ENCODE measurements at places on chromosomes 16 and 17.
A peak's percentile ranks its signal among the peaks of the same experiment; 100 is the strongest.

DNA sequence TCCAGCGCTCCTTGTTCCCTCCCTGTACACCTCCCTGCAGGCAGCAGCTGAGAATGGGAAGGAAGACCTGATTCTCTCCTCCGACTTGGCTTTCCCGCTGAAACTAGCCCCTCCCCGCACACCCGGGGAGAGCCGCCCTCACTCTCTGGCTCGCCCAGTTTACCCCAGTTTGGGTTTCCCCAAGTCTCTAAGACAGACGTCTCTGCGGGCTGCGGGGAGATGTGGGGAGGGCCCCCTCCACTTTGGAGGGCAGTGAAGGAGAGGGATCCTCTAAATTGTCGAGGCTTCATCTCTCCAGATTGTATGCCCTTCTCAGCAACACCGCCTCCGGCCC is 797 bp downstream of the GRB7 start:
- DNase-seq = no peak

- peak; percentile 35 for DNase-seq
Observed at GRCh38 chr16:25838724-25839186, 147.0 kb downstream of the HS3ST4 start.

GRCh38 chr16:2511128-2511800 is 2.5 kb upstream of the ATP6V0C start:
- peak; percentile 70 for DNase-seq

GRCh38 chr17:2563061-2563460 is 30.4 kb upstream of the PAFAH1B1 start:
- no peak for DNase-seq

- no peak for DNase-seq
Observed at GRCh38 chr17:68349157-68349556, 57.9 kb downstream of the ARSG start.

DNA sequence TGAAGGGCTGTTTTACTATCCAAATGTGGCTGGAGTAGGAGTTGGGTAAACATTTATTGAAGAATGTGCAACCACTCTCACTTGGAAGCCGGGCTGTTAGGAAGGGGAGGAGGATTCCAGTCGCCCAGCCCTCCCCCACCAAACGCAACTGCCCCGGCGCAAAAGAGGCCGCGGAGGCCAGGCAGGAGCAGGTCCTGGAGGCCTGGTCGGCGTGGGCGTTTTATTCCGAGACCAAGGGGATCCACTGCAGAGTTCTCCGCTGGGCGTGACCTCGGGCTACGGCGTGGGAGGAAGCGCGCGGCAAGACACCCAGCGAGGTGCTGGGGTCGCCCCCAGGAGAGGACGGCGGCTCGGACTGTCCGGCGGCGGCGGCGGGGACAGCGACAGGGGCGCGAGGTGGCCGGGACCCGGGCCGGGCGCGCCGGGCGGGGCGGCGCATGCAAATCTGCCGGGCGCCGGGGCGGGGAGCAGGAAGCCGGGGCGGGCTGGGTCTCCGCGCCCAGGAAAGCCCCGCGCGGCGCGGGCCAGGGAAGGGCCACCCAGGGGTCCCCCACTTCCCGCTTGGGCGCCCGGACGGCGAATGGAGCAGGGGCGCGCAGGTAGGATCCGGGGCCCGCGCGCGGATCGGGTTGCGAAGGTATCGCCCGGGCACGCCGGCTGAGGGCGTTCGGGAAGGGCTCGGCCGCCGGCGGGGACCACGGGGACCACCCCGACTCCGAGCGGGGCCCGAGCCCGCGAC is at the start of gene IL4R:
Gene IL4R, plus strand, starts transcription at position 553 of the 739 bp plus-strand sequence. CDS start 26,230 bp downstream, outside the sequence.
- DNase-seq = no peak

DNA sequence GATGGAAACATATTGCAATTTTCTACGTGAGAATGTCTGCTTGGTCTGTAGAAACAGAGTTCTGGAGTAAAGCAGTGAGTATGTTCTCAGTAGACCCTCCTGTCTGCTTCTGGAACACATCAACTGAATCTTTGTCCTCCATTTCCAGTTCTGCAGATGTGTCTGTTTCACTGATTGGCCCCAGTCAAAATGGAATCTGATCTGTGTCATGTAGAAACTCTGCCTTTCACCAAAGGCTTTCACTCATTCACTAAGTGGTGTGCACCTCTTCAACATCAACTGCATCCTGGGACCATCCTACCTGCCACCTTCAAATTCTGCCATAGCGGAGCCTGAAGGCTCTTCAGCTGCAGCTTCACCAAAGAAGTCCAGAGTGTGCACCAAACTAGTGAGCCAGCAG is 2.8 kb upstream of the ZNF267 start:
- no peak for DNase-seq

DNA sequence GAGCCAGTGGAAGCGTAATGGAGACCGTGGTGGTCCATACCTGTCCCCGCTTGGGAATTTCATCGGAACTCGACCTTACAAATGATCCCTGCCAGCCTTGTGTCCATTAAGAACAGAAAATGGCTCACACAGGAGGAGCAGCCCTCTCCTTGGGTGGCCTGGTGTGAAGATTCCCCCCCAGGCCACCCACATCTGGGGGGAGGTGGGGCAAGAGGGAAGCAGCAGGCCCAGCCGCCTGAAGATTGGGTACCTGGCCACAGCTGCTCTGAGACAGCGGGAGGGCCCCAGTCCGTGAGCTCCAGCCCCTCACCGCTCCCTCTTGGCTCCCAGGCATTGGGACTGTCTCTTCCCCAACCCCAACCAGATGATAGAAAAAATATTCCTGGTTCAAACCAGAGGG is 277.8 kb upstream of the FOXF1 start:
- no peak for DNase-seq

- DNase-seq = no peak
Observed at GRCh38 chr16:15513156-15513555, 78.8 kb downstream of the BMERB1 start.

- DNase-seq = no peak
Observed at GRCh38 chr16:1258906-1259759, 3.3 kb downstream of the TPSD1 start.

DNA sequence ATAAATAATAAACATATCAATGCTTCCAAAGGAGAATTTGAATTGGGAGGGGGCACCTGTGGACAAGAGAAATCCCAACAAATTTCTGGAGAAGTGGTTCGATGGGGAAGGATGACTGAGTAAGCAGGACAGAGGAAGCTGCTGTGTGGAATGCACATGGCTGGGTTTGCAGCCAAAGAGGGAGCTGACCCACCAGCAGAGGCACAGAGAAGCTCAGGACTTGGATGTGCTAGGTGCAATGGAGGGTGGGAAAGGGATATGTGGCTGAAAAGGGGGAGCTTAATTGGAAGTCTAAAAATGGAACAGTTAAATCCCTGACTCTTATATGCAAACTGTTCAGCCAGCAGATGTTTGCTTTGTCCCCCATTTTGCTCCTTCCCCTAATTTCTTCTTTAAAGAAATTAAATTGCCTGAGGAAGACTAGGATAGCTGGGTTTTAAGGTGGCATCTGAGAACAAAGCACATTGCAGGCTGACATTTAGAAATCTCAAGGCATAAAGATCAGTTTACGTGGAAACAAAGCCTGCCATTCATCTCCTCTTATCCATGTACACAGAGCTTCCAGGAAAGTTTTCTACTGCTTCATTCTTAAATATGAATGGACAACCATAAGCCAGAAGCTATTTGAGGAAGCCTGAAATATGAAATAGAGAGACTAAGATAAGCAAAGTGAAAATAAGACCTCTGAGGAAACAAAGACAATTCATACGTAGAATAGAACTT is 23.0 kb upstream of the TNS4 start:
- DNase-seq = no peak

GRCh38 chr16:89986600-89986999 is 32.7 kb downstream of the DBNDD1 start:
- DNase-seq = no peak

DNA sequence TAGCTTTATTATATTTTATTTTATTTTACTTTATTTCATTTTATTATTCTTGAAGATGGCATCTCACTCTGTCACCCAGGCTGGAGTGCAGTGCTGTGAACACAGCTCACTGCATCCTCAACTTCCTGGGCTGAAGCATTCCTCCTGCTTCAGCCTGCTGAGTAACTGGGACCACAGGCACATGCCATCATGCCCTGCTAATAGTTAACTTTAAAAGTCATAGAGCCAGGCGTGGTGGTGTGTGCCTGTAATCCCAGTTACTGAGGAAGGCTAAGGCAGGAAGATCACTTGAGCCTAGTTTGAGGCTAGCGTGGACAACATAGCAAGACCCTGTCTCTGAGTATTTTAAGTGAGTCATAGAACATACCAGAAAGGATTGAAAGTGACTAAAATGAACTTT is 38.7 kb downstream of the ESRP2 start:
- DNase-seq = no peak

- DNase-seq = no peak
Observed at GRCh38 chr17:56902348-56902747, 11.5 kb downstream of the TRIM25 start.

DNA sequence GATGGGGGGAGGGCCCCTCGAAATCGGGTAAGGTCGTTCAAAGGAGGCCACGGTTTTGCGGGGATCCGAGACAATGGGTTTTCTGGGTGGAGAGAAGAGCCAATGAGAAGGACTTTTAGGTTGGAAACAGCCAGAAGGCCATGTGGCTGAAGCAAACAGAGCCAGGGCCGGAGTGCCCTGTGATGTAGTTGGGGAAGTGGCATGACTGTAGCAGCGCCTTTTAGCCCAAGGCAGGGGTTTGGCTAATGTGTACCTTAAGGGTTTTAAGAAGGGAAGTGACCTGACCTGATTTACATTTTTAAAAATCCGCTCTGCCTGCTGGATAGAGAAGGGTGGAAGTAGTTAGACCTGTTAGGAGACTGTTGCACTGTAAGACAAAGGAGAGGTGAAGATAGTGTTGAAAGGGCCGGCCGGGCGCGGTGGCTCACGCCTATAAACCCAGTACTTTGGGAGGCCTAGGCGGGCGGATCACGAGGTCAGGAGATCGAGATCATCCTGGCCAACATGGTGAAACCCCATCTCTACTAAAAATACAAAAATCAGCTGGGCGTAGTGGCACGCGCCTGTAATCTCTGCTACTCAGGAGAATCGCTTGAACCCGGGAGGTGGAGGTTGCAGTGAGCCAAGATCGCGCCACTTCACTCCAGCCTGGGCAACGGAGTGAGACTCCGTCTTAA is 1.0 kb downstream of the LYRM1 start:
- peak; percentile 53 for DNase-seq

DNA sequence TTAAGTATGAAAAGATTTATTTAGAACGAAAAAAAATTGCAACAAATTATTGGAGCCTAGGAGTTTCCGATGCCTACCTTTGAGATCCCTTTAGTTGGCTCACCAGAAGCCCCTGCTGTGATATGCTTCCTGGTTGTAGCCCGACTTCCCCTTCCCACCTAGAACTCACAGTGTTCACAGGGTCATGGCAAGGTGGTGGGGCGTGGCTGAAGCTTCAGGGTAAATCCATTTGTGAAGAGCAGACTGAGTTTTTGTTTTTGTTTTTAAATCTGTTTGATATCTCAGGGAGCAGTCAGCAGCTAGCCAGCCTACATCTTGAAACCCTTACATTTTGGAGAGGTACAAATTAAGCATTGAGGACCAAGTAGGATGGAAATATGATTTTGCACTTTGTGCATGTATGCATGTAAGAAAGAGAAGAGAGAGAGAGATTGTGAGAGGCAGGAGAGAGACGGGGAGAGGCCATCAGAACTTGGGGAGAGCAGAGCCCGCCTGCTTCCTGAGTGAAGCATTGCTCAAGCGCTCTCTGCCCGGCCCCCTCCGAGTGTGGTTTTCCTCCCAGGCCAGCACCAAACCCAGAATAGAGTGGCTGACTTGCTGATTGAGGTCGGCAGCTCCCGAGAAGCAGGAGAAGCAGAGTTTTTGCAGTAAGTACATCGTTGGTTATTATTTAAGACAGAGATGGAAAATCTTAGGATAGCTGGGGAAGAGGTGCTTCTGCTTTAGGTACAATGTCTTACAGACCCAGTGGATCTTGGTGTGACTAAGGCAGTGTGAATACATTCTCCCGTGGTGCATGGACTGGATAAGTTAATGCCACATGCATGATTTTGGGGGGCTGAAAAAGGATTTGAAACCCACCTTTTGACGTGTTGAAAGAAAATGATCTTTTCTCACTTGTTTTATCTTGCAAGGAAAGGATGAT is 64.2 kb downstream of the SPECC1 start:
- peak; percentile 62 for DNase-seq

DNA sequence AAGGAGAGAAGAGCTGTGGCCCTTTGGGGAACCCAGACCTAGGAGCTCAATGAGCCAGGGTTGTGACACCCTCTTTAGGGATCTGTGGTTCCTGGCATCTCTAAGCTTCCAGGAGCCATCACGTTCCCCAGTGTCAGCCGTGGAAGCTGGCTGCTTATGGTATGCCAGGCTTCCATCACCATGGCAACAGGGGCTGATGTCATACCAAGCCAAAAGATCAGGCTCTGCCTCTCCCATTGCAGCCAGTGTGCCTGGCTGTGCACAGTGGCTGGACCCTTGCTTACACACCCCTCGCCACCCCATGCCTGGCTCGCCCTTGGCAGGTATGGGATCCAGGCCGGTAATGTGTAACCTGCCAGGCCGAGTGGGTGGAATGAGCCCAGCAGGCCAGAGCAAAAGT is 91.1 kb downstream of the SSH2 start:
- DNase-seq = peak; percentile 39

DNA sequence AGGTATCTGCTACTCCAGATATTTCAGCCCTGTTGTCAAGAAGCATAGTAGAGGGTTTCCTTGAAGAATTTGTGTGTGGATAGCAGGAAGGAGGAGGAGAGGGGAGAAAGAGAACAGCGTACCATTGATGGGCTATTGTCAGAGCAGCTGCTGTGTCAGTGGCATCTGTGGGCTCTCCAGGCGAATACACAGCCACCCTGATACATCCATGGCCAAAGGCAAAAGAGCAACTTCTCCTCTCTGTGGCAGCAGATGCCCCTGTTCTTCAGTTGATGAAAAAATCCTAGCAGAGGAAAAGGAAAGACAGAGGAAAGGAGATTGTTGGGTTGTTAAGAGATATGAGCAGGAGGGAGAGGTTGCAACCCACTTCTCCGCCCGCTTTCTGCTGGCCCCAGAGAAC is 12.2 kb upstream of the KCNJ2 start:
- DNase-seq = no peak

- no peak for DNase-seq
Observed at GRCh38 chr17:8488491-8488890, 52.8 kb downstream of the NDEL1 start.

- DNase-seq = no peak
Observed at GRCh38 chr17:33113276-33113990, 121.8 kb downstream of the SPACA3 start.

DNA sequence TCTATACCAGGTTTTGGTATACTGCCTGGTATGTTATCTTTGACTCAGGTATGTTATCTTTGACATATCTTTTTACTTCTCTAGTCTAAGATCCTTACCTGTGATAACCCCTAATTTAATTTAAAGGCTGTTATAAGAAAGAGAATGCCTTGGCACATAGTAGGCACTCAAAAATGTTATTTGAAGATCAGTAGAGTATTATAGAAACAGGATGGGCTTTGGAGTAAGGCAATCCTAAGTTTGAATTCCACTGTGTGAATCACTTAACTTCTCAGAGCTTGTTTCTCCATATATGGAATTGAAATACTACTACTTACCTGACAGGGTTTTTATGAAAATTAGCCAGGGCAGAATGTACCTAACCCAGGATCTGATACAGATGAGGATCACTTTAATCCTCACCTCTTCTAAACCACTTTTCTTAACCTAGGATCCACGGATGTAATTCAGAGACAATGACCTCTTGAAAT is 1.2 kb downstream of the BRIP1 start:
- DNase-seq = no peak
